ENCODE measurements at places on chromosomes 2 and 18. TPM values are rescaled to one million over a fixed set of nuclear protein-coding genes. Genes with fewer than 3 reads are reported as not detected.

DNA sequence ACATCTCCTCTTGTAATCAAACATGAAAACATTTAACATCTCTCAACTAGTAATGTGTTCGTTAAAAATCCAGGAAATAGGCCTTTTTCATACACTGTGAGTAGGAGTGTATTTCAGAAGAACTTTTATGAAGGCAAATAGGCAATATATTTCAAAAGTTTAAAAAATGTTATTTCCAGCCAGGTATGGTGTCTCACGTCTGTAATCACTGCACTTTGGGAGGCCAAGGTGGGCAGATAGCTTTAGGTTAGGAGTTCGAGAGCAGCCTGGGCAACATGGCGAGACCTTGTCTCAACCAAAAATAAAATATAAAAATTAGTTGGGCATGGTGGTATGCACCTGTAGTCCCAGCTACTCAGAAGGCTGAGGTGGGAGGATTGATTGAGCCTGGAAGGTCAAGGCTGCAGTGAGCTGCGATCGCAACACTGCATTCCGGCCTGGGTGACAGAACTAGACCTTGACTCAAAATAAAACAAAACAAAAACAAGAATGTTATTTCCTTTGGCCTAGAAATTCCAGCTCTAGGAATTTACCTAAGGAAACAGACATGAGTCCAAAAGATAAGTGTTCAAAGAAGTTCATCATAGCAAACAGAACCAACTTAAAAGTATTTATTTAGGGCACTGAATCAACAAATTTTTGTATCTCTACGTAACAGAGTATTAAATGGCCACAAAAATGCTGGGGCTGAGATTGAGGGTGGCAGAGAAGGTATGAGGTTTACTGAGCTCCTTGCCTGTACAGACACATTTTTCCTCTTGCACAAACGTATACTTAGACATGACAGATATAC is 14.9 kb downstream of the RBKS start:
- no peak for DNase-seq

- DNase-seq, result peak; percentile 62
Measured at GRCh38 chr2:73290049-73290839, 3.1 kb downstream of the EGR4 start.

DNA sequence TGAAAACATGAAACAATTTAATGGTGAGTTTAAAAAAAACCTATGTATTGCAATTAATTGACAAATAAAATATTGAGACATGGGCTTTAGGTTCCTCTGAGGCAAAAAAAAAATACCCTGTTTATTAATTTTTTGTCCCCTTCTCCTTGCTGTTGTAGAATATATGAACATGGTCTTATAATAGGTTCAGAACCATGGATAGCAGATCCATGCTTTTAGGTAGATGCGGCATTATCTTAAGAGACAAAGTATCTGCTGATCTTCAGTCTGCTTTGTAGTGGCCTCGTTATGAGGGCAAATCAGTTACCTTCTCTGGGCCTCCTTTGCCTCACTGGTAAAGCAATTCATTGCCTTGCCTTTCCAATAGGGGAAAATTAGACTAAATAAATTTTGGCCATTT is 850.7 kb downstream of the NRXN1 start:
- DNase-seq, result no peak

GRCh38 chr2:25279091-25279651 is 62.6 kb downstream of the DNMT3A start:
- peak; percentile 38 for DNase-seq

- no peak for DNase-seq
Measured at GRCh38 chr18:58028109-58028784, 15.8 kb upstream of the NEDD4L start.

GRCh38 chr2:28895189-28895893 is 874 bp downstream of the WDR43 start:
- no peak for DNase-seq

GRCh38 chr2:178194600-178195389 is 483 bp downstream of the OSBPL6 start:
- DNase-seq, result peak; percentile 41

Gene ZSWIM2
- not detected for total RNA-seq

DNA sequence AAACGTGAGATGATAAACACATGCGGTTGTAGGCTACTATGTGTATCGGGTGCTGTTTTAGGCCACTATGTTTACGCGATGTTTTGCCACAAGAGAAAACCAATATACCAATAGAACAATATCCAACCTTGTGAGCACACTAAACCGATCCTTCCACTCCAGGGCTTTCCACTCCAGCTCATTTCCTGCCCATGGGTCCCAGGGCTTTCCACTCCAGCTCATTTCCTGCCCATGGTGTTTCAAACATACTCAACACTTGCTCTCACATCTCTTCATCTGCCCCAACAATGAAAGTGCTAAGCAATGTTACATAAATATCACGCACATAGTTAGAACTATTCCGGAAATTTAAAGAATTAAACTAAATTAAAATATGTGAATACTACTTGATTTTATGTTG is 80.0 kb downstream of the EPB41L3 start:
- no peak for DNase-seq

DNA sequence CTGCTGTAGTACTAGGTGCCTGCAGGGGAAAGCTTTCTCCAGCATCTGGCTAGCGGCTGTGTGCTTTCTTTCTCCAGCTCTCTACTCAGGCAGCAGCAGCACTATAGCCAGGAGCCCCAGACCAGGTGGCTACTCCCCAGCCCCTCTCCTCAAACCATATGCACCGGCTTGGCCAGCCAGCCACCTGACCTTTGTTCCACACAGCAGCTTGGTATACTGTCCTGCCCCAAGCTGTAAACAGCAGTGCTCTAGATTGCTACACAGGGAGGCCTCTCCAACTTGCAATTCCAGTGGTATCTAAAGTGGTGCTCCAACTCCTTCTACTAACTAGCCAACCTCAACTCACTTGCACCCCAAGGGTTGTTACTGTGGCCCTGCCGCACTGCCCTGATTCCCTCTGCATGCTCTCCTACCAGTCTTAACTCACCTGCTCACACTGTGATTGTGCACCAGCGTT is 19.6 kb downstream of the LDAH start:
- no peak for DNase-seq

Data from body of pancreas (tissue), 4 donors.